Fibroblast of skin of scalp (primary cell): ENCODE measurements at places on chromosomes 6 and 20.

- DNase-seq, result no peak
These were observed 127.7 kb downstream of the VEGFA start for GRCh38 chr6:43897571-43898302.

GRCh38 chr6:78400076-78400475 lies 467.3 kb upstream of the IRAK1BP1 start:
- peak; percentile 8 for DNase-seq

DNA sequence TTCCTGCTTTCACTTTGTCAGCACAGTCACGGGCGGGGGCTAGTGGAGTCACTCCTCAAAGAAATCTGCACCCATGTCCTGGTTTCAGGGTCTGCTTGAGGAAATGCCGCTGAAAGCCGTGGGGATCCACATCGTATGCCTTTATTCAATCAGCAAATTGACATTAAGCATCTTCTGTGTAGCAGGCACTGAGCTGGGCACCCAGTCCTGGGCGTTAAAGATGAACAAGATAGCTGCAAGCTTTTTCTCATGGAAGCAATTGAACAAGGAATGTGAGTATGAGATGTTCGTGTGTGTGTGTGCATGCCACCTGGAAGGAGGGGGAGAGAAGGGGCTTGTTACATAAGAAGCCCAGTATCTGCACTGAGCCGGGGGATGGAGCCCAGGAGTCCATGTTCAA lies 243.9 kb downstream of the SMOC2 start:
- no peak for DNase-seq

DNA sequence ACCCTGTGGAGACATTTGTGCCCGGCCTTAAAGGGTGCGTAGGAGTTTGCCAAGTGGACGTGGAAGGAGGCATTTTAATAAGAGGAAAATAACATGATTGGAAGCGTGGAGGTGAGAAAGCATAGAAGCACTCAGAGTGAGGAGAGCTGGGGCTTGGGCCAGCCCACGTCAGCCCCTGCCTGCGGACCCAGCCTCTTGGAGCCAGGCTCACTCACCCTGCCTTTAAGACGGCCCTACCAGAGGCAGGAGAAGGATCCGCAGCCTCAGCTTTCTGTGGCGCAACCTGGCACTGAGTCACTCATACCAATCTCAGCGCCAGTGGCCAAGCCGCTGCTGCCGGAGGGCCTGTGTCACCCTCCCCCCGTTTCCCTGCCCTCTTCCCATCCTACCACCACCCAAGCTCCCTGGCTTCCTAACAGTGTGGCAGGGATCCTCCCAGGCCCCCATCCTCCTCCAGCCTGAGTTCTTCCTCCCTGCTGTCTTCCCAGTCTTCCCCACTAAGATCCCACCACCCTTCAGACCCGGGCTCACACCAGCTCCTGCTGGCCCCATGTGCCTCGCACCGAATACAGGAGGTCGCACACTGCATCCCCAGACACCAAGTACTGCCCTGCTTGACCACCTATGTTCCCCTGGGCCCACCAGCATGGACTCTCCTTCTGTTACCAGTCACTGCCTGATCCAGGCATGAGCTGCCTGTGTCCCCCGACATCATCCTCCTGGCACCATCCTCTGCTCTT lies 285.2 kb downstream of the UST start:
- DNase-seq, result peak; percentile 94

GRCh38 chr6:115609111-115609510 lies 451.6 kb downstream of the FRK start:
- DNase-seq, result no peak

DNA sequence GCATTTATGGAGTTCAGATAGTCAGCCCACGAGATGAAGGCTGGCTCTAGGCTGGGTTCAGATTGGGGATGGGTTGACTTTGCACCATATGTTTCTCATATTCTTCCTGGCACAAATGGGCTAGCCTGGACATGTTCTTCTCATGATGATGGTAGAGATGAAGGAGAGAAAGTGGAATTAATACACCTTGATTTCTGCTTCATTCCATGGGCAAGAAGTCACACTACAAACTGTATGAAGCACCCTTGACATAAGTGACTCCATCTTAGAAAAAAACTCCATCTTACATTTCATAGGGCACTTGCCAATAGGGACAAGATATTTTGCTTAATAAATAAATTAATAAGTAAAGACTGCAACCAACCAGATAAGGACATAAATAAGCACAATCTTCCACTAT lies 12.0 kb upstream of the CD83 start:
- no peak for DNase-seq

DNA sequence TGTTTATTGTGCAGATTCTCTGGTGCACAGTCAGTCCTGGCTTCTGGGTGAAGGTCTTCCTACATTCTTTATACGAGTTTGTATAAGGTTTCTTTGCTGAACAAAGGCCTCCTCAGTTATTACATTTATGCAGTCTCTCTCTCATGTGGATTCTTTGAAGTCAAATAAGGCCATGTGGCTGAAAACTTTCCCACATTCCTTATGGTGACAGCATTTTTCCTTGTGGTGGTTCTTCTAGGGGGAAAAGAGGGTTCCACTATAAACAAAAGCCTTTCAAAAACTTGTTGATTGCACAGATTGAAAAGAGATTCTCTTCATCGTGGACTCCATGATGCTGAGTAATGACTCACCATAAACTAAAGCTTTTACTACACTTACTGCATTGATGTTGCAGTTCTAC lies 19.2 kb downstream of the ZSCAN12 start:
- no peak for DNase-seq

GRCh38 chr20:22762576-22763256 lies 178.3 kb upstream of the FOXA2 start:
- no peak for DNase-seq

- DNase-seq, result no peak
These were observed 771.4 kb upstream of the DEFB115 start for GRCh38 chr20:30486103-30486478.

GRCh38 chr6:126040826-126041225 lies 54.5 kb downstream of the TRMT11 start:
- peak; percentile 69 for DNase-seq

DNA sequence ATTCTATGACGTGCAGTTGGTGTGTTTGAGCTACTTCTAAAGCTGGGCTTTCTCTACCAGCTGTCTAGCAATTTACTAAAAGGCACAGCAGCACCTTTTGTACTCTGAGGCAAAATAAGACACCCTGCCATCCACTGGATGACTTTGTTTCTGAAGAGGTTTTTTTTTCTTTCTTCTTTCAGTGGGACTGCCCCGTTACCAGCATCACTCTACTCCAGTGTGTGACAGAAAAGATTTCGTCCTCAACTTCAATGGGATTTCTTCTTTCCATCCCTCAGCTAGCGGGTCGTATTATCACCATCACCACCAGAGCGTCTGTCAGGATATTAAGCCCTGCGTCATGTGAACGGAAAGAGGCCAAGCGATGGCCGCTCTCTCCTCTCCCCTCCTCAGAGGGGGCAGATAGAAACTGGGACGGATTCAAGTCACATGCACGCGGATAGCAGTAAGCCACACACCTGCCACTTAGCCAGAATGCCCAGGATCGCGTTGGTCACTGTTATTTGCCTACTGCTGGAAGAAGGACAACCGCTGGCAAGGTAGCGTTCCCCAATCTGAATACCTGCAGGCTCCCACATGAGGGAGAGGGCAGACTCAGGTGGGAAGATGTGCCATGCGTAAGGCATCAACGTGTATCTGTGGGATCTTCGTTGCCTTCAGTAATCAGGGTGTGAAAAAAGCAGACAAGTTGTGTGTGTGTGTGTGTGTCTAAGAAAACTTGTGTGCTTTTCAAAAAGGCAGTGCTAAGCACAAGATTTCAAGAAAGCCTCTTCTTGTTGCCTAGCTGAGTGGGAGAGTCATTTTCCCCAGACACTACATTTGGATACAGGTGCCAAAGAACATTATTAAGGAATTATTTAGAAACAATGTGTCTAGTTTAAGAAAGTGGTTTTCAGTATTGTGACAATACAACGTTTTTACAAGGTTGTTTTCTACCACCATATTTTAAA lies 5.4 kb downstream of the FOXF2 start:
- DNase-seq, result no peak

DNA sequence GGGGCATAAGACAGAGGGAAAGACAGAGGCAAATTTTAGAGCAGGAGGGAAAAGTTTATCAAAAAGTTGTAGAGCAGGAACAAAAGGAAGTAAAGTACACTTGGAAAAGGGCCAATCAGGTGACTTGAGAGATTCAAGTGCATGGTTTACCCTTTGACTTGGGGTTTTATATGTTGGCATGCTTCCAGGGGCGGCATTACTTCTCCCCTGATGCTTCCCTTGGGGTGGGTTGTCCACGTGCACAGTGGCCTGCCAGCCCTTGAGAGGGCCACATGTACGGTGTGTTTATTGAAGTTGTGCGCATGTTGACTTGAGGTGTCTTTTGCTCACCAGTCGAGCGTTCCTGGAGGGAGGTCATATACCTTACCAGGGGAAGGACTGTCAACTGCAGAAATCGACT lies 259.5 kb upstream of the JARID2 start:
- no peak for DNase-seq

DNA sequence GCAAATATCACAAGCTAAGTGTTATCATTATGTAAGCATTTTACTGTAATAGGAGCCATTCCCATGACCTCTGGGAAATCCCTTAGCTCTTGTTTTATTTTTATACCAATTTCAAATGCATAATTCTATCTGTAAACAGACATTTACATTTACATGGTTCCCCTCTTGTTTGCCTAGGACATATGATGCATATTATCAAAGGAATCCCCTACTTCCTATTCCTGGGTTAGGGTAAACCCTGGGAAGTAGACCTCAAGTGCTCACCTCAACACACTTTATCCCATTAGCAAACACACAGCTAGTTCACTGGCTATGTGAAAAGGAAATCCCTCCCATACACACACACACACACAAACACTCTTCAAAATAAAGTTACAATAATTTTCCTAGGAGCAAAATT lies 27.1 kb downstream of the PDE10A start:
- DNase-seq, result no peak

- DNase-seq, result no peak
These were observed 18.3 kb upstream of the DSN1 start for GRCh38 chr20:36791862-36792261.

GRCh38 chr20:40826699-40827098 lies 137.7 kb upstream of the MAFB start:
- no peak for DNase-seq

GRCh38 chr20:7189231-7189630 lies 421.7 kb downstream of the BMP2 start:
- DNase-seq, result peak; percentile 29

- peak; percentile 58 for DNase-seq
These were observed 122.3 kb downstream of the BANF2 start for GRCh38 chr20:17822039-17822438.

GRCh38 chr6:34791164-34791700 lies 651 bp upstream of the BLTP3A start:
- DNase-seq, result peak; percentile 19

DNA sequence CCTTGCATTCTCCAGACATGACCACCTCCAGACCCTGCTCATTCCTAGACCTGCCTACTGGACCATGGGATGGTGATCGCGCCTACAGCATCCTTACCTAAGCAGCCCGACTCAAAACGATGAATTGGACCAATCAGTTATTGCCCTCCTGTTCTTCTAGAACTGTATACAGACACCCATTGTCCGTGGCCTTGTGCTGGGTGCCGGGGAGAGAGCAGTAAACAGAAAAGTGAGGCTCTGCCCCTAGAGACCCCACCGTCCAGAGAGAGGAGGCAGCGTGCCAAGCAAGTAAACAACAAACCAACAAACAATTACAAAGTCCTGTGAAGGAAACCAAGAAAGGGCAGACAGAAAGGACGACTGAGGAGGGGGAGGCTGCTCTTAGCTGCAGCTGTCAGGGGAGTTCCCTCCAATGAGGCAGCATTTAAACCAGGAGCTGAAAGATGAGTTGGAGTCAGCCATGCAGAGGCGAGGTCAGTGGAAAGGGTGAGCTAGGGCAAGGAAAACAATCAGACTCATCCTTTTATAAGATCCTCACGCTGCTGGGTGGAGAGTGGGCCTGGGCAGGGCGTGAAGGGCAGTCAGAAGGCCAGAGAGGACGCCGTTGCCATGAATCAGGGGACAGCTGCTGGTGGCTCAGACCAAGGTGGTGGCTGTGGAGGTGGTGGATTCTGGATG lies 37.6 kb upstream of the BLCAP start:
- no peak for DNase-seq

- DNase-seq, result peak; percentile 33
These were observed 531.0 kb upstream of the AGPAT4 start for GRCh38 chr6:161804838-161805237.

DNA sequence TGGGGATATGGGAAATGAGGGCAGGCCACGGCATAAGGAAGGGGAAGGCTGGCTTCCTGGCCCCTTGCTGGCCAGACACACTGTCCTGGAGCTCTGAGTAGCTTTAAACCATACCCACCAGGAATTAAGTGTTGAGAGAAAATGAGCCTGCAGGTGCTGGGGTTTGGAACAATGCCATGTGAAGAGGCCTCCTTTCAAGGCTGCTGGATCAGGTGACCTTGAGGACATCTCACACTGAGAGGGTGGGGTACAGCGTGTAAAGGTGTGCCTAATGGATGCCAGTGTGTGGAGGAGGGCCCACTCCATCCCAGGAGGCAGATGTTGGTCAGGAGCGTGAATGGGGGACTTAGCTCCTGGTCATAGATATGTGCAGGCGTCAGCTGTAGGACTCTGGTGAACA lies 74.8 kb upstream of the MLN start:
- DNase-seq, result no peak

GRCh38 chr6:133240511-133241085 lies 559 bp upstream of the EYA4 start:
- peak; percentile 32 for DNase-seq

GRCh38 chr6:5659467-5659866 lies 347.3 kb downstream of the NRN1 start:
- no peak for DNase-seq

DNA sequence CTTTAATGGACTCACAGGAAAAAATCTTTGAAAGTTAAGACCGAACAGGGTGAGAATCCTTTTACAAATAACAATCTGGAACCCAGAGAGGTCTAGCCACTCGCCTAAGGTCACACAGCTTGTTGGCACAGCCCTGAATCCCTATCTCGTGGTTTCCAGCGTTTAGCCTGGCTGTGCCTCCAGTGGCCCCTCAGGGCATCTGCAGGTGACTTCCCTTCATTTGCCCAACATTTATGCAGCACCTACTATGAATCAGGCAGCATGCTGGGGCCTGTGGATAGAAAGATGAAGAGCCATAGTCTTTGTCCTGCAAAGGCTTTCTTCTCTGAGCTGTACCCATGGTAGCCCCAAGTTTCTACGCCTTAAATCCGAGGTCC lies 2.6 kb upstream of the NR2E1 start:
- no peak for DNase-seq

DNA sequence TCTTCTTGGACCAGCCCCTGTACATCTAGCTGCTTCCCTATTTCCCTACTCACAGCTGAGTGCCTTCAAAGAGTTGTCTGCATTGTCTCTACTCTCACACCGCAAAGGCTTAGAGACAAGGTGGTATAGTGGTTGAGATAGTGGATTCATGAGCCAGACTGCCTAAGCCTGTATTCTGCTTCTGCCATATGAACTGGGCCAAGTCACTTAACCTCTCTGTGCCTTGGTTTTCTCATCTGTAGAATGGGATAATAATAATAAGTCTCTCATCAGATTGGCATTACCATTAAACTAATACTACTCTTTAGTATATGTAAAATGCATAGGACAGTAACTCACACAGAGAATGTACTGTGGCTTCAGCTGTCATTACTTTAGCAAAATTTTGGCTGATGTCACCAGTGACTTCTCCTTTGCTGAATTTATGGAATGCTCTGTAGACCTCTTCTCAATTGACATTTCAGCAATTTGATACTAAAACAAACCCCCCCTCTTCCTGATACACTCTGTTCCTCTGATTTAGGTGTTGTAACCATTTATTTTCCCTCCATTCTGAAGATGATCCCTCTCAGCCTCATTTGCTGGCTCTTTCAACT lies 156.1 kb downstream of the ADAT2 start:
- peak; percentile 66 for DNase-seq

- no peak for DNase-seq
These were observed 1.5 kb upstream of the ARID1B start for GRCh38 chr6:156775717-156776116.

- DNase-seq, result peak; percentile 93
These were observed 190.4 kb downstream of the OGFRL1 start for GRCh38 chr6:71478834-71479541.
